Right renal pelvis (tissue), 4 donors: ENCODE measurements at places on chromosomes 7 and 10.

- no peak for DNase-seq
These were observed 31.0 kb upstream of the PWWP2B start for GRCh38 chr10:132366006-132366405.

- DNase-seq, result no peak
These were observed 65.1 kb downstream of the PPP1R3C start for GRCh38 chr10:91567815-91568214.

DNA sequence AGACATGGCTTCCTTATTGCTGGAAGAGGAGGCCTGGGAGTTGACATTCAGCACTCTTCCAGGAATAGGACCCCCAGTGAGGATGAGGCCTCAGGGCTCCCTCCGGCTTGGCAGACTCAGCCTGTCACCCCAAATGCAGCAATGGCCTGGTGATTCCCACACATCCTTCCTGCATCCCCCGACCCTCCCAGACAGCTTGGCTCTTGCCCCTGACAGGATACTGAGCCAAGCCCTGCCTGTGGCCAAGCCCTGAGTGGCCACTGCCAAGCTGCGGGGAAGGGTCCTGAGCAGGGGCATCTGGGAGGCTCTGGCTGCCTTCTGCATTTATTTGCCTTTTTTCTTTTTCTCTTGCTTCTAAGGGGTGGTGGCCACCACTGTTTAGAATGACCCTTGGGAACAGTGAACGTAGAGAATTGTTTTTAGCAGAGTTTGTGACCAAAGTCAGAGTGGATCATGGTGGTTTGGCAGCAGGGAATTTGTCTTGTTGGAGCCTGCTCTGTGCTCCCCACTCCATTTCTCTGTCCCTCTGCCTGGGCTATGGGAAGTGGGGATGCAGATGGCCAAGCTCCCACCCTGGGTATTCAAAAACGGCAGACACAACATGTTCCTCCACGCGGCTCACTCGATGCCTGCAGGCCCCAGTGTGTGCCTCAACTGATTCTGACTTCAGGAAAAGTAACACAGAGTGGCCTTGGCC lies 4.3 kb downstream of the PGAM2 start:
- no peak for DNase-seq

DNA sequence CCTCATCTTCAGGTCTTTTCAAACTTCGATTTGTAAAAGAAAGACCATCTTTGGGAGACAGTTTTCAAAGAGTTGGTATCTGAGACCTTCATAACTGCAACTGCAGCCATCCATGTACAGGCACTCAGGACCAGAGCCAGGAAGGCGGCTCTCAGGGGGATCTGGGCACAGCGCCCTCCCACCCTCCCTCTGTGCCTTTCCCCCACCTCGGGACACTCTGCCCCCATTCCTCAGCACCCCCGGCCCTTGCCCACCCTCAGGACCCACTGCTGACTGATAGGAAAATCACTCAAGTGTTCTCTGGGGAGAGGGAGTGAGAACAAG lies 143.6 kb downstream of the CUBN start:
- no peak for DNase-seq
